Bronchial epithelial cell (primary cell): ENCODE measurements at places on chromosomes 3 and 15. TPM values are rescaled to one million over a fixed set of nuclear protein-coding genes. Genes with fewer than 3 reads are reported as not detected.

DNA sequence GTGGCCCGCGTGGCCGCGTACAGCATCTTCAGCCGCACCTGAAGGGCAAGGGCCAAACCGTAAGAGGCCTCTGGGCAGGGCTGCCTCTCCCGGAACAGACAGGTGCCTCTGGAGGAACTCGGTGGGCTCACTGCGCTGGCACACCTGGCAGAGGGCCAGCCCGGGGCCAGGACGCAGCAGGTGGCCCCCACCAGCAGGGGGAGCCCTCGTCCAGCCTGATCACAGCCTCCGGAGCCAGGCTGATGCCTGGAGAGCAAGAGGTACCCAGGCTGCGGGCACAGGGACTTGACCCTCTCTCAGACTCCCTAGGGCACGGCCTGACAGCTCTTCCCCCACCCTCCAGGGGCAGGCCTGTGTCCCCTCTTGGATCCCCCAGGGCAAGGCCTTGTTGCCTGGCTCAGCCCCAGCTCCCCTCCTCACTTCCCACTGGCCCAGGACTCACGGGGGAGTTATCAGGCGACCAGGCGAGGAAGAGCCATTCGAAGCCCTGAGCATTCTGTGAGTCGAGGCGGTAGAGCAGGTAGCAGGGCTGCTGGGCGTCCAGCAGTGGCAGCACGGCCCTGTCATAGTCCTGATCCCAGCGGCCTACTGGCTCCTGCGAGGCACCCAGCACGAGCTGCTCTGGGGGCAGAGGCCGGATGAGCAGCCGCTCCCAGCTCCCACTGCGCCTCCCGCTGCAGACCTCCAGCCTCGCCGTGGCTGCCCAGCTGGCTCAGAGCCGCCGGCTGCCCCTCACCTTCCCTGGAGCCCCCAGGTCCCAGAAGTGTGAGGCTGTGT is 6.2 kb upstream of the TLR9 start:
- peak; percentile 38 for DNase-seq

DNA sequence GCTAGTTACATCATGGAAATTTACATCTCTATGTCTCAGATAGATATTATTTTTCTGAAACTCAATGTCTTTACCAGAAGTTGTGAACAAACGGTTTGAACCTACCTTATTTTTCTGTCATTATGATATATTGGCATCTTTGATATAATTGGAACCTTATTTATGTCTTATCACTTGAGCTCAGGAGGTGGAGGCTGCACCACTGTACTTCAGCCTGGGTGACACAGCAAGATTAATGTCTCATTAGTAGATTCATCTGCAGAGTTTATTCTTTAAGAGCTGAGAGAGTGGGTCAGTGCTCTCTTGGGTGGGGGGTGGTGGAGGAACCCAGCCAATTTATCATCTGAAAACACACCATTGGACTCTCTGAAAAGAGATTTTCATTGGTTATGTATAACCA is 21.4 kb downstream of the SCG3 start:
- no peak for DNase-seq

DNA sequence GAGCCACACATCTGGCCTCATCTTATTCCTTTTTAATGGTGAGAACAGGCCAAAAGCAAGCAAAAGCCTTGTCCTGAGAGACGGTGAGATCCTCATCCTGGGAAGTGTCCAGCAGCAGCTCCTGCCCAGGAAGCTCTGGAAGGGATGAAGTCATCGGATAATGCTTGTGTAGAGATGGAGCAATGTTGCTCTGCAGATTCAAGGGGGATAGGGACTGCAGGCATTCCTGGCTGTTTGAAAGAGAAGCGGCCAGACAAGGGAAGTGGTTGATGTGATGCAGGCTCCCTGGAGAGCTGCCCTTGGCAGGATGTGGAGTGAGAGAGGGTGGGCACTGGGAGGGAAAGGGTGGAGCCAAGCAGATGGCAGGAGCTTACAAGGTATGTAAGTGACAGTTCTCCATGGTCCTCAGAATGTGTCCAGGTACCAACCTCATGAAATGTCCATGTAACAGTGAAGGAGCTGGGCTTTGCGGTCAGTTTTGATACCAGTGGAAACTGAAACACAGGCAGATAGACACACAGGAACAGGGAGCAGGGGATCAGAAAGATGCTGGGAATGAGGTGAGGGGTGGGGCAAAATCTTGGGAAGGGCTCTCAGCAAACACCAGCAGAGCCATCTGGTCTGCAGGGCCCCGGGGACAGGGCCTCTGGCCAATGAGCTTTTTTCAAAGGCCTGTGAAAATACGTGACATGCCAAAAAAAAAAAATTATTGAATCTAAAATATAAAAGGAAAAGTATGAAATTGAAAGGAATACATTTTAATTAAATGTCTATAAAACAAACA is 32.2 kb upstream of the LACTB start:
- DNase-seq = peak; percentile 47

DNA sequence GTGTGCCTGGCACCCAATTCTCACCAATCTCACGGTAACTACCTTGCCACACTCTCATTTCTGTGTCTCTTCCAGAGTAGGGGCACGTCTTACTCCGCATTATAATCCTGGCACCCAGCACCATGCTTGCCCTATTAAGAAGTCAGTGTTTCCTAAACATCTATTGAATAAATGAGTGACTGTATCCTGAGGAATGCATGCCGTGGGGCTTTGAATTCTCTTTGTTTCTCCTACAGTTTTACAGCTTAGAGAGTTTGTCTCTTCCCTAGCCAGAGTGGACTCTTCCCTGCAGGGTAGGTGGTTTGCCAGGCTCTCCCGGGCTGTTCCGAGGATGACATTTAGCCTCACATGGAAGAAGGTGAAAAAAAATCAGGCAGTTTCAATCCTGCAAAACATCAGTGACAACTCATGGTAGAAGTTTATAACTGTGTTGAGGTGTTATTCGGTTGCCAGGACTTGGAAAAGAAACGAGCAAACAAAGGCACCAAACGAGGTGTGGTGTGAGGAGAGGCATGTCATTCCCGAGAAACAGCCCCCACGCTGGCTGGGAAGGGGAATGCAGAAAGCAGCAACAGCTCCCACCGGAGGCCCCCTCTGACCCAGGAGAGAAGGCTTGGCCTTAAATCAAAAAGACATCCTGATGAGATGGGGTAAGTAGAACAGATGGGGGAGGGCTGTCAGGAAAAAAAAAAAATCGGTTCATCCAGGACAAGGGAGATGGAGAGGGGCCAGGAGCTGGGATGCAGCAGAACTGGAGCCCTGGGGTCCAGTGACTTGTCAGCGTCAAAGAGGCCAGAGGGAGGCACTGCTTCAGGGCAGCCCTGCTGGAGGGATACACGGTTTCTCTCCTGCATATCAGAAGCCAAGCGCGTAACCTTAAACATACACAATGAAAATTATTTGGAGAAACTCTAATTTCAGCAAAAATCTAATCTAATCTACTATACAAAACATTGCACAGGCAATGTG is 168.4 kb upstream of the ARRDC4 start:
- no peak for DNase-seq

DNA sequence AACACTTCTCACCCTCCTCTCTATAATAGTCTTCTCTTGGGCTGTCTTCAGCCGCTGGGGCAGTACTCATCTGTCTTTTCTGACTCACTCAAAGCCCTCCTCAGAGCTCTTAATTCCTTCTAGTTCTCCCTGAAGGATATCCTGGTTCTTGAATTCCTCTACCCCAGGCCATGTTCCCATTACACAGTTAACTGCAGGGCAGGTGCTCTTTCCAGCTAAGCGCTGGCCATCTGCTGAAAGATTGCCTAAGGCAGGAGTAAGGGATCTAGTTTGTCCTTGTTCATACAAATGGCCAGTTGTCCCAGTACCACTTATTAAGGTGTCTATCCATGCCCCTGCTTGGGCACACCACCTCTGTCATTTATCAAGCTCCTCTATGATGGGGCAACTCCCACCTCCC is 10.2 kb upstream of the SPG11 start:
- no peak for DNase-seq

The ITGA11 gene
- 0.53 TPM in 1 of 2 replicates, not detected in the other for total RNA-seq

- DNase-seq = no peak
These were observed 1.8 kb downstream of the ITIH1 start for GRCh38 chr3:52779011-52779836.

The GRM2 gene
- total RNA-seq = under 0.01 TPM in 2 replicates

DNA sequence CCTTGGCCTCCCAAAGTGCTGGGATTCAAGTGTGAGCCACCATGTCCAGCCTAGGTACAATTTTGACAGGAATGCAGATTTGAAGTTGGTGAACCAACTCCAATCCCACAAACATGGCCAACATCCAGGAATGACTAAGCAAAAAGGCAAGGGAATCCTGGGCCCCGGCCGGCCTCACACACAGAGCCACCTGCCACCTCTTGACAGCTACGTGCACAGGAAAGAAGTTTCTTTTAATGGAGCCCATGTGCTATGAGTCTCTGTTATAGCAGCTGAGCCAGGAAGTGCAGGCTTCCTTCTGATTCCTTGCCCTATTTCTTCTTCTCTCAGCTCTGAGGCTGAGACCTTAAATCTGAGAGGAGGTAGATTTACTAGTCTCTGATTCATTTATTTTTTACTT is 8.8 kb downstream of the TMEM40 start:
- DNase-seq = peak; percentile 69

The LTK gene
- total RNA-seq = 0.13 TPM in 1 of 2 replicates, not detected in the other

The TMEM212 gene
- not detected in 2 replicates for total RNA-seq

GRCh38 chr3:115961380-115961779 is 338.1 kb downstream of the GAP43 start:
- DNase-seq = peak; percentile 15

GRCh38 chr3:175477651-175478224 is 618.6 kb downstream of the NAALADL2 start:
- no peak for DNase-seq

- DNase-seq = no peak
These were observed 251.0 kb upstream of the MCTP2 start for GRCh38 chr15:93980261-93980911.
